ENCODE measurements at places on chromosomes 3 and 15. TPM values are rescaled to one million over a fixed set of nuclear protein-coding genes. Genes with fewer than 3 reads are reported as not detected.

DNA sequence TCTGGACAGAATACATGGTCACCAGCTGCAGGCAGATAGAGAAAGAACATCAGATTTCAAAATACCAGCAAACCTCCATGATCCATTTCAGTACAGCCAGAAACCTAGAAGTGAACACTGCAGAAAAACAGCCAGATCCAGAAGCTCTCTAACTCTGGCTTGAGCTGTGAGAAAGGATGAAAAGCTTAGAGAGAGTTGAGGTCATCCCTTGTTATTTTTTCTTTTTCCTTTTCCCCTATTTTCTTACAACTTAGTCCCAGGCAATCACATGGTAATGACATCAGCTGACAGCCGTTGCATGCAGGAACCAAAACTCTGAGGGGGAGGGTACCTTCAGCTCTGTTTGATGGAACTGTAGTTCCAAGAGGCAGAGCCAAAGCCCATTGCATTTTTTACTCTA is 113.2 kb downstream of the TCF12 start:
- DNase-seq = no peak

GRCh38 chr15:72368325-72368724 is 7.5 kb downstream of the HEXA start:
- no peak for DNase-seq

- DNase-seq = no peak
These were observed 95.7 kb upstream of the AGTR1 start for GRCh38 chr3:148601766-148602685.

DNA sequence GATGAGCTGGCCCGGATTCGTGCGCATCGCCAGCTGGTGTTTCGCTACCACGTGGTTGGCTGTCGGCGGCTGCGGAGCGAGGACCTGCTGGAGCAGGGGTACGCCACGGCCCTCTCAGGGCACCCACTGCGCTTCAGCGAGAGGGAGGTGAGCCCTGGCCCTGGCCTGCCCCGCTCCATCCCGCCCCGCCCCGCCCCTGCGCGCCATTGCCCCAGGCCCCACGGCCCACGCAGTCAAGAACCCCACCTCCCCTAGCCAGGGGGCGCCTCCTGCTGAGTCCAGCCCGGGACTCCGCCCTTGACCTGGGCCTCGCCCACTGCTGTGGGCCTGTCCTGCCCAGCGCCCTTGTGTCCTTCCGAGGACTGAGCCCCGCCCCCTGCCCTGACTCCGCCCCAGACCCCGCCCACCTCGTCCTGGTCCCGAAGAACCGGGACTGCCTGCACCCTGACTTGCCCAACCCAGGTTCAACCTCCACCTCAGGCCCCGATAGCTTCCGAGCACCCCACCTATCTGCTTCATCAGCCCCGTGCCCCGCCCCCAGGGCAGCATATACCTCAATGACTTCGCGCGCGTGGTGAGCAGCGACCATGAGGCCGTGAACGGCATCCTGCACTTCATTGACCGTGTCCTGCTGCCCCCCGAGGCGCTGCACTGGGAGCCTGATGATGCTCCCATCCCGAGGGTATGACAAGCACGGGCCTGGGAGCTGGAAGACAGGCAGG is 14.8 kb downstream of the NT5DC2 start:
- DNase-seq = no peak

DNA sequence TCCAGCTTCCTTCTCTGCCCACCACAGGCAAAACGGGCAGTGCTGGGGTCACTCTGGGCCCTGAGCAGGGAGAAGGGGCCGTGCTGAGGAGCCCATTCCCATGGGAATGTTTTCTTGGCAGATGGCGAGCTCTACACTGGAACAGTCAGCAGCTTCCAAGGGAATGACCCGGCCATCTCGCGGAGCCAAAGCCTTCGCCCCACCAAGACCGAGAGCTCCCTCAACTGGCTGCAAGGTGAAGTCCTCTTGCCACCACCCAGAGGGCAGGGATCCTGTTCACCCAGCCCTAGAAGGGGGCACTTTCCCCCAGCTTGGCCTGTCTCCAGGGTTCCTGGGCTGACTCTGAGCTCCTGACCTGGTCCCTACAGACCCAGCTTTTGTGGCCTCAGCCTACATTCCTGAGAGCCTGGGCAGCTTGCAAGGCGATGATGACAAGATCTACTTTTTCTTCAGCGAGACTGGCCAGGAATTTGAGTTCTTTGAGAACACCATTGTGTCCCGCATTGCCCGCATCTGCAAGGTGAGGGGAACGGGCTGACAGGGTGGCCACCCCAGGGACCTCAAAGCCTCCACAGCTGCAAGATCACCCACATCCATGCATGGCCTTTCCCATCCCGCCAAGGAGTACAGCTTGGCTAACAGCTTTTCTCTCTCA is 12.4 kb downstream of the CIB1 start:
- no peak for DNase-seq

GRCh38 chr3:56929809-56930615 is 128.3 kb upstream of the ARHGEF3 start:
- no peak for DNase-seq

DNA sequence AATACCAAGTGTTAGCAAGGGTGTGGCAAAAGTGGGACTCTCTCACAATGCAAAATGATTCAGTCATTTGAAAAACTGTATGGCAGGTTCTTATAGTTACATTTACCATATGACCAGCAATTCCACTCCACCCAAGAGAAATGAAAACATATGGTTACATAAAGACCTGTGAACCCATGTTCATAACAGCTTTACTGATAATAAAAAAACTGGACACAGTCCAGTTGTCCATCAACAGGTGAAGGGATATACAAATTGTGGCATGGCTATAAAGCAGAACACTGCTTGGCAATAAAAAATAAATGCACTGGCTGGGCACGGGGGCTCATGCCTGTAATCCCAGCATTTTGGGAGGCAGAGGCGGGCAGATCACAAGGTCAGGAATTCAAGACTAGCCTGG is 30.8 kb downstream of the RAD18 start:
- DNase-seq = no peak

DNA sequence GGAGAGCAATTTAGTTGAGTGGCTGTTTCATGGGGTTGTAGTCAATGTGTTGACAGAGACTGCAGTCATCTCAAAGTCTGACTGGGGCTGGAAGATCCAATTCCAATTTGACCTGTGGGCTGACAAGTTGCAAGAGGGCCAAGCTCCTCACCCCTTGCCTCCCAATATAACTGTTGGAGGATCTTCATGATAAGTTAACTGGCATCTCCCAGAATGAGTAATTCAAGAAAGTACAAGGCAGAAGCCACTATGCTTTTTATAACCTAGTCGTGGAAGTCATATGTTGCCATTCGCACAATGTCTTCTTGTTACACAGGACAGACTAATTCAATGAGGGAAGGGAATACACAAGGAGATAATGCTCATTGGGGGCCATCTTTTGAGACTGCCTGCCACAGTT is 29.1 kb downstream of the GPR15 start:
- DNase-seq = no peak

GRCh38 chr15:48842501-48842900 is 31.6 kb upstream of the CEP152 start:
- DNase-seq = no peak

- no peak for DNase-seq
These were observed 9.9 kb upstream of the GRM2 start for GRCh38 chr3:51696954-51697353.

- DNase-seq = no peak
These were observed 3.4 kb downstream of the GHSR start for GRCh38 chr3:172444821-172445220.

DNA sequence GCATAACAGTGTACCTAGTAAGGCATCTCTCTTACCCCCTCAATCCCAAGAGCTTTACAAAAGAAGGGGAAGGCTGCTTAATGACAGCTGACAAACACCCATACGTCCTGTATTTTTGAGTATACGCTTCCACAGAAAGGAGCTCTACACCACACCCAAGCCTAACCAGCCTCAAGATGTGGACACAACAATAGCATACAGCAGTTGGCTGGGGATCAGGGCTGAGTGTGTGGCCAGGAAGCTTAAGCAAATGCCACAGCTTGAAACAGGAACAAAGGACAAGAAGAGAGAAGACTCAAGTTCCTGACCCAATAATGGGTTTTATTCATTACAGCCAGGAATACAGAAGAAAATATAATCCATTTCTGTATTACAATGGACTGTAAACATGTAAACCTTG is 6.9 kb downstream of the HEXA start:
- DNase-seq = no peak

DNA sequence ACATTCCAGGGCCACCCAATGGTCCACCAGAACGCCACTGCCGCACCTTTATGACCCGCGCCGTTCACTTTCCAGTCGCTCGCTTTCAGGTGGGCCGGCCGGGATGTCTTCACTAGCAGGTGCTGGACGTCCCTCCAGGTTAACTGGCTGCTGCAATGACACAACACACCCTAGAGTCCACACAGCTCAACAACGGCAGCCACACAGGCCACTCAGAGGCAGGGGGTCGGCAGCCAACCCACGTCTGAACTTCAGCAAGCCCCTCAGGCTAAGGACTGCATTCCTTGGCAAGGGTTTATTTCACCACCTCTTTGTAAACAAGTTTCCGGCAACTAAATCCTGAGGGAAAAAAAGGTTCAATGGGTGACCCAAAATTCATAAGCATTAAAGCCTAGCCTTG is 89.2 kb upstream of the SNRPA1 start:
- no peak for DNase-seq

DNA sequence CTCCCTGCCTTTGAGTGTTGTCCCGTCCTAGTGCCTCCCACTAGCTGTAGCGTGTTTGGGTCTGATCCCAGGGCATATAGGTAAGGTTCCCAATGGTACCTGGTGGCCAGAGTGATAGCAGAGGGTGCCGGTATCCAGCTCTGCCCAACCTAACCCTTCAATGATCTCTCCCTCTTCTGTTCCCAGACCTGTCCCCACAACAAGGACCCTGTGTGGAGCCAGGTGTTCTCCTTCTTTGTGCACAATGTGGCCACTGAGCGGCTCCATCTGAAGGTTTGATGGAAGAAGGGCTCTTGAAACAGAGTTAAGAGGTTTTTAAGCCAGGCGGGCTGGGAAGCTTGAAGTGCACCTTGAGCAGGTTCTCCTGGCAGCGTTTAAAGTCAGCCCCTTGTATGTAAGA is 35.5 kb downstream of the ESYT3 start:
- DNase-seq = no peak

GRCh38 chr15:95567686-95568085 is 762.8 kb upstream of the NR2F2 start:
- DNase-seq = no peak

- no peak for DNase-seq
These were observed 750 bp downstream of the SLC33A1 start for GRCh38 chr3:155853214-155854140.

- DNase-seq = no peak
These were observed 192.8 kb upstream of the BHLHE40 start for GRCh38 chr3:4786431-4786830.

GRCh38 chr3:173411375-173411973 is 13.9 kb downstream of the NLGN1 start:
- DNase-seq = peak; percentile 28

- no peak for DNase-seq
These were observed 67.3 kb upstream of the GLCE start for GRCh38 chr15:69093127-69093526.

- DNase-seq = no peak
These were observed 384 bp downstream of the KNL1 start for GRCh38 chr15:40594429-40594836.

GRCh38 chr15:58966698-58967097 is 20.8 kb upstream of the RNF111 start:
- no peak for DNase-seq

DNA sequence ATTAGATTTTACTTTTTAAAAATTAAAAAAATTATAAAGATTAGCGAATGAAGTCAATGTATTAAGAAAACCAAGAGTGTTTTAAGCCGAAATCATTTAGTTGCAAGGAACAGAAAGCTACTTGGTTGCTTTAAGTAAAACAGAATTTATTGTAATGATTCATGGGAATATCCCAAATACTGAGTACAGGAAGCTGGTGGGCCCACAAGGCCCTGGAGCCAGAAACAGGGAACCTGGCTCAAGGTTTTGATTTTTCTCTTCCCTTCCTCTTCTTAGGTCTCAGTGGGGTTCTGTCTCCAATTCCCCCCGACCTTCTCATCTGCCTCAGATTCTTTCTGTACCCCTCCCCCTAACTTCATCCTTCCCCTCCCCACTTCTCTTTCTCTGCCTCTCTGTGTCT is 229.0 kb downstream of the TLE3 start:
- no peak for DNase-seq

DNA sequence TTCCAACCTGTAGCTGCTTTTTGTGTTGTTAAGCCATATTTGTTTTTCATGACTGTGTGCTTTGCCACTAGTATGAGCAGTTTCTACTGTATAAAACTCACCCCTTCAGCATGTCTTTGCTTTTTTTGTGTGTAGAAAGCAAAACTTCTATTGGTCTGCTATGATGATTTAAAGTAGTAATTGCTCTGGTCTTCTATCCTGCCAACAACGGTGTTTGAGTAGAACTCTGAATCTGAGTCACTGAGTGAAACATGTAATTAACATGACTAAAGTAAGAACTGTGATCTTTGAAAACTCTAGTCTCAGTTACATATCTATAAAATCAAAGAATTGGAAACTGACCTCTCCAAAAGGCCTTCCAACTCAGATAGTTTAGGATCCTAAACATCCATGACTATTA is 133.6 kb downstream of the TPRG1 start:
- DNase-seq = no peak

- no peak for DNase-seq
These were observed 40.5 kb downstream of the PGPEP1L start for GRCh38 chr15:98967096-98967495.

DNA sequence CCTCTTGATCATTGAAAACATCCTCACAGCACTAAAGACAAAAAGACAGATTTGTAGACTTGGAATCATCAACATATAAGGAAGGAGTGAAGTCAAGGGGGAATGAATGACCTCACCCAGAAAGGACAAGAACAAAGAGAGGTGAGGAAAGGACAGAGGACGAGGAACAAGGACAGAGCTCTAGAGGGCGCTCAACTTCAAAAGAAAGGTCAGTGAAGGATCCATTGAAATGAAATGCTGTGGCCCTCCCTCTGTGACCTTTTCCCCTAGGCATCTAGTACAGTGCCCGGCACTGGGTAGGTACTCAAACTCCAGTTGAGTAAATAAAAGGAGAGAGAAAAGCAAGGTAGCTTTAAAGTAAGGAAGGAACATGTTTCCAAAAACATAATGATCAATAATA is 2.6 kb downstream of the ATP8B4 start:
- no peak for DNase-seq

- DNase-seq = no peak
These were observed 18.9 kb downstream of the EFCAB12 start for GRCh38 chr3:129409541-129409940.

AP3B2 gene
- 2.7 TPM for polyA plus RNA-seq

TLR9 gene
- 0.17 TPM for polyA plus RNA-seq

IL17RE gene
- polyA plus RNA-seq = 10.9 TPM

ADPGK gene
- polyA plus RNA-seq = 50.3 TPM

CHRNA7 gene
- 11.4 TPM for polyA plus RNA-seq

ZNF662 gene
- 18.4 TPM for polyA plus RNA-seq

CATSPER2 gene
- 8.7 TPM for polyA plus RNA-seq

COLQ gene
- polyA plus RNA-seq = 3.0 TPM

RASL12 gene
- polyA plus RNA-seq = 7.4 TPM

ISLR2 gene
- 1.1 TPM for polyA plus RNA-seq

CCR3 gene
- not detected for polyA plus RNA-seq

ROBO2 gene
- polyA plus RNA-seq = 102 TPM

TWF2 gene
- polyA plus RNA-seq = 35.6 TPM

Data from left renal cortex interstitium (tissue), 4 donors.